ENCODE measurements at places on chromosomes 16 and 17.

- no peak for DNase-seq
These were observed 31.4 kb downstream of the SMG6 start for GRCh38 chr17:2271985-2272702.

GRCh38 chr16:64361753-64362152 is 760.1 kb downstream of the CDH11 start:
- no peak for DNase-seq

DNA sequence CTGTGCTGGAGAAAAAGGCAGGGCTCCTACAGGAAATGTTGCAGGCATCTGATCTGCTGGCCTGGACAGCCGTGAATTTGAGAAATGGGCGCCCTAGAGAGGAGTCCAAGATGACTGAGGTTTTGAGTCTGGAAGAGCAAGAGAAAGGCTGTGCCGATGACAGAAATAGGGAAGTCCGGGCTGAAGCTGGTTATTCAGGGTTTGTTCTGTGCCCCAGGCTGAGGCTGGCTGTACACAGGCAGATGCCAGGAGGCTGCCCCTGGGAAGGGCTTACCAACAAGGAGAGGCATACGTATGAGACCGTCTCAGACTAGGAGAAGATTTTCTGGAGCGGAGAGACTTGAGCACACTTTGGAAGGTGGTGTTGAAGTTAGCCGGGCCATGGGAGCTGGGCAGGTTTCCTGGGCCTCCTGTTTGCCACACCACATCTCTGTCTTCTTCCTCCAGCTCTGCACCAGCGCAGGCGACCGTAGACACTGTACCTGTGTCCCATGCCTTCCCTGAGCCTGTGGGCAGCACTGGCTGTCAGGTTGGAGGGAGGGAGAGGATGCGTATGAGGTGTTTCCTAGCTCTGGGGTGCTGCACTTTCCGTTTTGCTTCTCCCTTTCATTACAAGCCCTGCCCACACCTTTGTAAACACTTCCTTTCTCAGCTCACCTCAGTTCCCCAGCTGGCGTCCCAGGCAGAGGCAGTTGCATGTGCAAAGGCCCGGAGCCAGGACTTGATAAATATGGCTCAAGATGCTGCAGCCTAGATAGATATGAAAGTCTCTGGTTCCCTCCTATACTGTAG is 80.8 kb downstream of the SPECC1 start:
- DNase-seq = no peak

GRCh38 chr16:17225541-17225940 is 245.2 kb downstream of the XYLT1 start:
- DNase-seq = no peak

DNA sequence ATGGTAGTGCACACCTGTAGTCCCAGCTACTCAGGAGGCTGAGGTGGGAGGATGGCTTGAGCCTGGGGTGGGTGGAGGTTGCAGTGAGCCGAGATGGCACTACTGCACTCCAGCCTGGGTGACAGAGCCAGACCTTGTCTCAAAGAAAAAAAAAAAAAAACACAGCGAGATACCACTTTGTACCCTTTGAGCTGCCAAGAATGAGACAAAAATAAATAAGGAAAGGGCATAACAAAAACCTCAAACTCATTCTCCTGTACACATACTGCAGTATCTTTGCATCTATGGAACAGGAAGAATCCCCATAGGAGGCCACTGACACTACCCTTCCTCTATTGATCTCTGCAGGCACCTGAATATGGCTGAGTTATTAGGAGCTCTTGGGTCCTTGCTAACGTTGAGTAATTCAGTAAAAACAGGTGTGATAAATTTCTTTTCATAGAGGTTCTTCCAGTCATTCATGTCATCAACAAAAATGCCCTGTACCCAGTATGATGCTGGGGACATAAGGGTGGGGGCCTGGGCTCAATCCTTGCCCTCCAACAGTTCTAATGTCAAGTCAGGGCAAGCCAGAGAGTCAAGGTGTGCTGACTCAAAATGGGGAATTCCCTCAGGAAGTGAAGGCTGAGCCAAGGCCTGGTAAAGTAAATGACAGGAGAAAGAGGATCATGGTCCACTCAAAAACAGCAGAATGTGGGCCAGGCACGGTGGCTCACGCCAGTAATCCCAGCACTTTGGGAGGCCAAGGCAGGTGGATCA is 26.9 kb downstream of the RANBP10 start:
- no peak for DNase-seq

DNA sequence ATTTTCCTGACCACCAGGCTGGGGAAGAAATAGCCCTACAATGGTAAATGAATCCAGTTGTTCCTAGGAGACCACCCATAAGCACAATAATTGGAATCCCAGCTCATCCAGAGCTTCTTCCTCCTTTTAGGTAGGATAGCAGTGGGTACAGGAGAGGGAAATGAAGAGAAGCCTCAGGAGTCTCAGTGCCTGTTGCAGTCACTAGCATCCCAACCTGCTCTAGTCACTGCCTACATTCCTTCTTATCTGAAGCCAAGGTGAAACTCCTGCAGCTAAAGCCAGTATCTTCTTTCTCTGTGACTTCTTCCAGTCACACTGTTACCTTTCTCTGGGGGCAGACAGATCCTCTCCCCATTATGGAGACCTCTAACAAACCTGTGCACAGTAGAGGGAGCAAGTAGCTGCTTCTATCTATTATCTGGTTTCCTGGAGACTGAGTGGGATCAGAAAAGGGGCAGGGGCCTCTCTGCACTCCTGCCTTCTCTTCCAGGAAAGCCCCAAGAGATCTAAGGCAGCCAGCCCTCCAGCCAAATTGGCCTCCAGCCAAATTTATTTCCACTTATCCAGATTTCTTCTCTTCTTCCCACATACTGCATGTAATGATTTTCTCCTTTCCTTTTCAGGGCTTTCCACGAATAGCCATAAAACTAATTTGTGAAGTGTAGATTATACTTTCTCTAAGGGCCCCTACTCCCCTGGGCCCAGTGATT is 85.5 kb downstream of the SSH2 start:
- no peak for DNase-seq

GRCh38 chr16:2157480-2158261 is 2.1 kb downstream of the TRAF7 start:
- DNase-seq = no peak

DNA sequence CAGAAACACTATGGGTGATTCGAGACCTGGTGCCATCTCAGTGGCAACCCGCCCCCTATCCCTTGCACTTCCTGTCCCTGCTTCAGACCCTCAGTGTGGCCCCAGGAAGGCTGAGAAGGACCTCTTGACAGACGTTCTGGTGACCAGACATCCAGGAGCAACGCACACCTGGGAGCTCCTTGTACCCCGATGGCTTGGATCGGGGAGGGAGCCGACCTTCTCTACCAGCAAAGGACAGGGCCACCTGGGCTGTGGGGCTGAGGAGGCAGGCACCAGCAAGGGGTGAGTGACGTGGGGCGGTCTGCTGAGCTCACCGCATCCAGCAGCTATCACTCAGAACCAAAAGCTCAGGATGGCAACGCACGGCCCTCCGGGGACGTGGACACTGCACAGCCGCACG is 27.2 kb downstream of the UNKL start:
- no peak for DNase-seq

- no peak for DNase-seq
These were observed 112.0 kb upstream of the WSB1 start for GRCh38 chr17:27181935-27182334.

DNA sequence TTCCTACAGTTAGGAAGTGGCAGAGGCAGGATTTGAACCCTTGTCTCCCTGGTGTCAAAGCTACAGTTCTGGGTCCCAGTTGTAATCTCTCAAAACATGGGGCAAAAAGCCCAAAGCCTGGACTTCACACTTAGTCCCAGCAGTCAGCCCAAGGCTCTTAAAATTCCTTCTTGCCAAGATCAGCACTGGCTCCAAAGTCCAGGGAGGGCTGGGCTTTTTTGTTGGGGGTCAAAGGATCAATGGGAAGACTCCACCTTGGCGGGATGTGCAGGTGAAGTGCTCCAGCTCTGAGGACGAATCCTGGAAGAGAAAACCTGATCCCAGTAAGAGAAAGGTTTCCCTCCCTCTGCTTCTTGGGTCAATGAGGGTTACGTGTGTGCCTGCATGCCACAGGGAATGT is 195.5 kb downstream of the HAPSTR1 start:
- DNase-seq = no peak

GRCh38 chr17:33667671-33668070 is 374.6 kb upstream of the ASIC2 start:
- DNase-seq = no peak

GRCh38 chr17:64459284-64459747 is 10.4 kb downstream of the MILR1 start:
- DNase-seq = no peak

DNA sequence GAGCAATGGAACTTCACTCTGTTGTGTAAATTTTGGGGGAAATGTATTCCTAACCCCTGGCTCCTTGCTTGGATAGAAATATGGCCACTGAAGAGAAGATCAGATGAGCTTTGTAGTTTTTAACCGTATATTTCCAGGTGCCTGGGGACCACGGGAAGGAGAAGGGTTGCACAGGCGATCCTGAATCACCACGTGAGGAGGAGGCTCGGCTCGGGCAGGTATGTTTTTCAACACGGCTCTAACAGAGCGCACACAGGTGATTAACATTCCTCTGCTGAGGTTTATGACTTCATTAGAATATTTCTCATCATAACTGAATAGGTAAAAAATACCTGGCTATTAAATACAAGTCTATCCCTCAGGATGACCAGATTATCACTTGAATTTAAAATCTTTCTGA is 495.0 kb upstream of the ZFHX3 start:
- no peak for DNase-seq

DNA sequence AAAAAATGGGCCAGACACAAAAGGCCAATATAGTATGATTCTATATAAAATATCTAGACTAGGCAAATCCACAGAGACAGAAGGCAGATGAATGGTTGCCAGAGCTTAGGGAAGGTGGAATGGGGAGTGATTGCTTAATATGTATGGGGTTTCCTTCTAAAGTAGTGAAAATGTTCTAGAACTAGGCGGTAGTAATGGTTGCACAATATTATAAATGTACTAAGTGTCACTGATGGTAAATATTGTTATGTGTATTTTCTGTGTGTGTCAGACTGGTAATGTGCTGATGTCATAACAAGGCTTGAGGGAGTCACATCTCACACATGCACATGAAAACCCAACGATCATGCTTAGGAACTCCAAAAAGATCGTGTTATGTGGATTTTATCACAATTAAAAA is 106.9 kb upstream of the SIAH1 start:
- DNase-seq = no peak

DNA sequence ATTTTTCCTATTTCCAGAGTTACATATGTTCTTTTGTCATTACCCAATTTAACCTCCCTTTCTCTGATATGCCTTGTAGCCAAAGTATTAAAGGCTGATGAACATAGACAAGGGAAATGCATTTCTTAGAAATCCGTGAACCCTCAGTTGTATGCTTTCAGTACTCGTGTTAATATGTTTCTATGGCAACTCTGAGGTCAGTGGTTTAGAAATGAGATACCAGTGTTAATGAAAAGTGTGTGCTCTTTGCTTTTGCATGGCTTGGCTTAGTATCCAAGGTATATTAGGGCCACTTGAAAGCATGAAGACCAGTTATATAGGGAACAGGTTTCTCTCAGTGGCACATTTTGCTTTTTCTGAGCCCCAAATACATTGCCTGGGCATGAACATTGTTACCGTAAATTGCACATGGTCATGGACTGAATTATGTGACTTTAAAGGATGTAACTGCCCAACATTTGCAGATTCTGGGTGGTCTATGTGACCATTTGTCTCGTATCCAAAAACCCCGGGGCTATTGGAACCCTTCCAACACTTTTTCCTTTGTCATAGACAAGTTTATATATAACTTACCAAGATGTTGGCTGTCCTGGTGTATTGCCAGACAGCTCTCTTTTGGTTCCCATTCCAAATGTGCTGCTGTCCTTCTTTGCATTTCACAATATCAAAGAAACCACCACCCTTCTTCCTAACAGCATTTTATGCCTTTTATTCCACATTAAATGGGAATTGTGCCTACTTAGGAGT is 17.5 kb downstream of the ABHD15 start:
- no peak for DNase-seq

GRCh38 chr17:31660684-31661083 is 198.4 kb downstream of the COPRS start:
- no peak for DNase-seq

DNA sequence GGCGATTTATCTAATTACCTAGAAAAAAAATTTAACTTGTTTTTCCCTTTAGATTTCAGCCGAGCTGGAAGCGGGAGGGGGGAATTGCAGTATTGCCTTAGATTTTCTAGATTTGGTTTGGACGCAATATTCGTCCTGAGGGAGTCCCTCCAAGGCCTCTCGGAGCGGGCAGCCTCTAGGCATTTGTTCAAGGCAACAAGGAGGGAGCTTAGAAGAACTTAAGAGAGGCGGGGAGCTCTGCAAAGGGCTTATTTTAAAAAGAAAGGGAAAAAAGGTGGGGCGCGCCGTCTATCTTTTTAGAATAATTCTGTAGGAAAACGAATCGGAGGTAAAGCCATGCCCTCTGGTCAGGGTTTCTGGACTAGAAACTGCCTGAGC is 407 bp upstream of the TMEM94 start:
- DNase-seq = no peak

- DNase-seq = no peak
These were observed 42.6 kb downstream of the PIK3R5 start for GRCh38 chr17:8922928-8923327.

GRCh38 chr17:54324813-54325212 is 502.1 kb downstream of the KIF2B start:
- DNase-seq = no peak

DNA sequence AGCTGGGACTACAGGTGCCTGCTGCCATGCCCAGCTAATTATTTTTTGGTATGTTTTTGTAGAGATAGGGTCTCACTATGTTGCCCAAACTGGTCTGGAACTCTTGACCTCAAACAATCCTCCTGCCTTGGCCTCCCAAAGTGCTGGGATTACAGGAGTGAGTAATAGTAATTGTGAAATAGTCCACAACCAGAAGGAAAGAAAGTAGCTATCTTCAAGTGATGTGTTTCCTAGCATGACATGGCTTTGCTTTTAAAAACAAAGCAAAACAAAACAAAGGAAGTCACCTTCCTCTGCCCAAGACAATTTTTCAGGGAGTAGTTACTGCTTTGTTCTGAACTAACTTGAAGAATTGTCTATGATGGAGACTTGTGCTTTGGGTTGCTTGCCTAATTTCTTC is 27.0 kb downstream of the ATP6V0A1 start:
- no peak for DNase-seq

DNA sequence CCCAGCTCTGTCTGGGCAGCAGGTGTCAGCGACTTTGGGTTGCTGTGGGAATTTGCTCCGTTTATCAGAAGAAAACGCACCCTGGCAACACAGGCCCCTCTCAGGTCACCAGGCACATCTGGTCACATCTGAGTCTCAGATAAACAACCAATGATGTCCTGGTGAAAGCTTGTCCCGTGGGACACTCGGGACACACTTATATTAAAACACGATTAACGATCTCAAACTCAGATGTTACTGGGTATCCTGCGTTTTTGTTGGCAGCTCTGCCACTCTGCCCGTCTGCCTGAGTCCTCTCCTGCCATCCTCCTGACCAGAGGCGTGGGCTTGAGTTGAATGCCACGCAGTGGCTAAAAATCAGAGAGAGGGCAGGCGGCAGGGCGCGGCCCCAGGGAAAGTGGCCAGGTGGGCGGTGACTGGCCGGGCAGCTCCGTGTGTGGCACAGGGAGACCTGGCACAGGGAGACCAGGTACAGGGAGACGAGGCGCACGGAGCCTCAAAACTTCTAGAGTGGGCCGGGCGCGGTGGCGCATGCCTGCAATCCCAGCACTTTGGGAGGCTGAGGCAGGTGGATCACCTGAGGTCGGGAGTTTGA is 2.1 kb downstream of the SECTM1 start:
- no peak for DNase-seq

- DNase-seq = no peak
These were observed 7.7 kb upstream of the HOXB2 start for GRCh38 chr17:48552466-48553189.
